ENCODE measurements at places on chromosomes 2 and 18.

GRCh38 chr2:2931318-2932075, 446.1 kb downstream of the EIPR1 start:
- DNase-seq = no peak

- DNase-seq = no peak
Observed at GRCh38 chr2:188884046-188884445, 90.1 kb upstream of the COL3A1 start.

DNA sequence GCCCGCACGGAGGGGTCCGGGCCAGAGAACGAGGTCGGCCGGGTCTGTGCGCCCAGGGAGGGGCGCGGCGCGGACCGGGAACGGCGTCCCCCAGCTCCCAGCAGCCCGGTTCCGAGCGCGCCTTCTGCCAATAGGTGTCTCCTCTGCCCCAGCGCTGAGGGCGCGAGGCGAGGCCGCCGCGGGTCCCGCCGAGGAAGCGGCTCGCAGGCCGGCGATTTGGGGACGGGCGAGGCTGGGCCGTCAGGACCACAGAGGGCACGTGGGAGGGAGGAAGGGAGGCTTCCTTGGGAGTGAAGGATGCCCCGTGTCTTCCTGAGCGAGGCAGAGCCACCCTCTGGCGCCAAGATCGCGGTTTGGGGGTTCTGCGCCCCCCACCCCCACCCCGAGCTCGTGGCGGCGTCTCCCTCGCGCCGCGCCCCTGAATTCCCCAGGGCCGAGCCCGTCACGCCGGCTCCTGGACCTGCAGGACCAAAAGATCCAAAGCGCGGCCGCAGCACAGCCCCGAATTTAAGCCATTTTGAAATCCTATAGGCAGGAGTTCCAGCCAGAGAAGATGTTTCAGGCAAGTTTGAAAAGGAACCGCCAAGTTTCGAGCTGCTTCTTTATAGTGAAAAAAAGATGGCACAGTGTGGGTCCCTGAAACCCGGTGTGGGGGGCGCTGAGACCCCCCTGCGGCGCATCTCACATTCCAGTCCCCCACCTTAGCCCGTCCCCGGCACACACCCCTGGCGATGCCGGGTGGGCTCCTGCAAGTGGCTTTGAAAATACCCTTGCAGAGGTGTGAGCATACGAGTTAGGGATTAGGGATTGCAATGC, 909 bp downstream of the NFATC1 start:
- no peak for DNase-seq

DNA sequence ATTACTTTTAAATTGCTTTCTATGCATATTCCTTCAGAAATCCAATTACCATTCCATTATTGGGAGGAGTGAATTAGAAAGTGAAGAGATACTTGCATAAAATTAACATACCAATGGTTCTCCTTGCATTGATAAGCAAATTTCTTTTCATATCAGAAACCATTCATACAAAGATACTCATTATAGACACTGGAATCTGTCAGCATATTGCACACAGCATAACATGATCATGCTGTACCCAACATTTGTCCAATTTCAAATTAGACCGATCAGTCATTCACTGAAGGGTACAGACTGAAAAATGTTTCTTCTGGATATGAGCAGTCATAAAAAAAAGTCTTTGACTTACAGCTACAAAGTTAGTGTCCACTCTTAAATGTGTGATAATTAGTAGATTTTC, 175.6 kb downstream of the PID1 start:
- DNase-seq = no peak

DNA sequence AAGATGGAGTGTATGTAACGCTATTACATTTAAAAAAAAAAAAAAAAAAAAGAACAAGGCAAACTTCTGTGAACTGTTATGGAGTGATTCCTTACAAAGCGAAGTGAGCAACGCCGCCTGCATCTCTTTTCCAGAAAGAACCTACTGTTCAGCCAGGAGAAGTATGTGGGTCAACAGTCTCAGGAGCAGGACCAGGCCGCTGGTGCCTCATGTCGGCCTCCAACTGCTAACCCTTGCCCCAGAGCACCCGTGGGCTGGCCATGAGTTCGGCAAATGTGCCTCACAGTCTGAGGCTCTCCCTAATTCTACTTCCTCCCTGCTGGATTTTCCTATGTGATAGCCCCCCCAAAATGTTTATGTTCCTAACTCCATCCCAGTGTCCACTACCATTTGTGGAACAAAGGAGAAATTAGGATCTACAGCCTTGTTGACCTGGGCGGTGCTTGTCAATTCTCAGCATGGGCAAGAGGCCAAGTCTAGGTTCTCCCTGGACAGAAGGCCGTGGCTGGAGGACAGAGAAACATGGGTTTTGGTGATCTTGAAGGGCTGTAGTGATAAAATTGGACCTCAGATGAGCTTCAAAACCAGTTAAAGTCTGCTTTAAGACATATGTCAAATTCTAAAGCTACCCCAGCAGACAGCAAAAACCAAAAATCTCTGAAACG, 15.9 kb downstream of the FAM168B start:
- DNase-seq = no peak

DNA sequence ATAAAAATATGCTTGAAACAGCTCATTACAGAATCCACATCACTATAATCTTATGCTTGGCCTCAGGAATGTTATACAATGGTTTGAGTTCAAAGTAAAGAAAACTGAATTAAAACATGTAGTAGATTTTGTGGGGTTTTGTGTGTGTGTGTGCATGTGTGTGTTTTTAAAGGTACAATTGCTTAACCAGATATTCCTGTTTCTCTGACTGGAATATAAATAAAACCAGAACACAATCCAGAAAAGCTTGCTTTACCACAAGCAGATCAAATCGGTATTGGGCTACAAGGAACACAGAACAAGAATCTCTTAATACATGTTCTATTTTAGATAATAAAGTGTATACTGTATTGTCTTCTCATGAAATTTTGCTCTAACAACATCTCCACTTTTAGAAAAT, 110.0 kb downstream of the TMEM247 start:
- no peak for DNase-seq

- peak; percentile 33 for DNase-seq
Observed at GRCh38 chr2:68196120-68196716, 38.5 kb downstream of the PNO1 start.

- no peak for DNase-seq
Observed at GRCh38 chr2:138846216-138846821, 66.1 kb upstream of the NXPH2 start.

- DNase-seq = no peak
Observed at GRCh38 chr2:129456691-129457090, 522.8 kb upstream of the RAB6C start.

DNA sequence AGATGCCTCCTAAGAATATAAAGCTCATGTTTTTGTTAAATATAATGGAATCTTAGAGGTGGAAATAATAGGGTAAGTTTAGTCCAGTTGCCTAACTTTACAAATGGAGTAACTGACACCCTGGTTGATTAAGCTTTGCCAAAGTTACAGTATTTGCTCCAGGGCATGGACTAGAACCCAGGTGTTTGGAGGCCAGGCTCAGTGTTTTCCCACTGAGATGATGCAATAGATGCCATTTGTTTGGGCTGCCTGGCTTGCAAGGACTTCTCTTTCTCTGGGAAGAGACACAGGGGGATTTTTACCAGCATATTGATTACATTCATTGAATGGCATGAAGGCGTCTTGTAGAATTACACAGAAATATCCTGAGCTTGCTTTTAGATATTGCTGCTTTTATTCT, 397.8 kb downstream of the SLC4A3 start:
- DNase-seq = no peak

- no peak for DNase-seq
Observed at GRCh38 chr2:158189526-158189925, 87.8 kb downstream of the UPP2 start.

- no peak for DNase-seq
Observed at GRCh38 chr2:47006374-47007222, 91.0 kb upstream of the MCFD2 start.

DNA sequence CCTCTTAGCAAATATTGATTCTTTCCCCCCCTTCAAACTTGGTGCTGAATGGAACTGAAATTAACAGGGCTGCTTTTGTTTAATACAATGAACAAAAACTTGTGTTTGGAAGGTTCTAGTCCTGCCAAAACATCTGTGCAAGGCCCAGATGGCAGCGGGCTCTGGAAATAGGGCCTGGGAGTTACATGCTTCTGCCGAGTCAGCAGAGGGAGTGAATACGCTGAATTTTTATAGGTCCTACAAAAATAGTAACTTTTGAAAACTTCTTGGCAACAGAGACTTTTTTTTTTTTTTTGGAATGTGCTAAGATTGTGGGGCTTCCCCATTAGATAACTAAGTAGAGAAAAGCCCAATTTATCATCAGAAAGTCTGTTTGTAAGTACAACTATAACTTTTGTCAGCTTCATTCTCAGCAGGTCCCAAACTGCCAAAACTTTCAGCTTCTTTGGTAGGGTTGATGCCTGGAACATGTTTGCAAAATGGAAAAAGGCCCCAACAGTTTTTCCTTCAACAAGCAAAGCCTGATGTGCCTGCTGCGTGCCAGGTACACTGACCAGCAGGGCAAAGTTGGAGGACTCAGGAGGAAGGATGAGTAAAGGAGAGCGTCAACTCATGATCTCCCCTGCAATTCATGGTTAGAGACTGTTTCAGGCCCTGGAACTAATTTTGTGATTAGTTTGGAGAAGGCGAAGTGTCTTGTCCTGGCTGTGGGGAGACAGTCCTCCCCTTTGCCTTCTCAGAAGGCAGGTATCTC, 45.1 kb upstream of the HDAC4 start:
- DNase-seq = no peak

DNA sequence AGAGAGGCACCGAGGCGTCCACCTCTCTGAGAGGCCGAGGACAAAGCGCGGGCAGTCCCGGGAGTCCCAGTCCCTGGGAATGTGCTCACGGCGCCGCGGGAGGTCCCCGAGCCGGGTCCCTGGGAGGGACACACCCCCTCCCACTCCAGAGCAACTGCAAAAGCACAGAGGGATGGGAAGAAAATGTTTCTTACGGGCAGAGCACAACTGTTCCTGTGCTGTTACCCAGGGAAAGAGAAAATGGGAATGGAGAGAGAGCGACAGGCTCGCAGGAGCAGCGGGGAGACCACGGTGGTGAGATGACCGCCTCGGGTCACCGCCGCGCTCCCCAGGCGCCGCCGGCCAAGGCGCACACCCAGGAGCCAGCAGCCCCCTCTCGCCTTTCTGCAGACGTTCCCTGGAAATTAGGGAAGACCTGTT, 1.2 kb upstream of the BCL11A start:
- DNase-seq = peak; percentile 41

GRCh38 chr2:48173141-48173540, 266.8 kb upstream of the FBXO11 start:
- no peak for DNase-seq

GRCh38 chr2:80311304-80311703, 6.8 kb upstream of the LRRTM1 start:
- no peak for DNase-seq

DNA sequence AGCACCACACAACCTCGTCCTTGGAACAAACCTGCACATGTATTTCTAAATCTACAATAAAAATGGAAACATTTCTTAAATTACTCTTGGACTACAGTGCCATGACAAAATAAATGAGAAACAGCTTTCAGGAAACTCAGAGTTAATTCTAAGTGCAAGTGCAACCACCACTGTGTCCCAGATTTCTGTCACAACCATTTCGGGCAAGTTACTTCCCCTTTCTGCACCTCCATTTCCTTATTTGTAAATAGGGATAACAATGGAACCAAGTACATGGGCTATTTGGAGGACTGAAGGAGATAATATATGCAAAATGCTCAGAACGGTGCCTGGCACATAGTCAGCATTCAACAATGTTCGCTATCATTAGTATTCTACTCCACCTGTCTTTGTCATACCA, 93.2 kb downstream of the CACNB4 start:
- no peak for DNase-seq

- peak; percentile 50 for DNase-seq
Observed at GRCh38 chr2:74919827-74920226, 38.6 kb upstream of the POLE4 start.

DNA sequence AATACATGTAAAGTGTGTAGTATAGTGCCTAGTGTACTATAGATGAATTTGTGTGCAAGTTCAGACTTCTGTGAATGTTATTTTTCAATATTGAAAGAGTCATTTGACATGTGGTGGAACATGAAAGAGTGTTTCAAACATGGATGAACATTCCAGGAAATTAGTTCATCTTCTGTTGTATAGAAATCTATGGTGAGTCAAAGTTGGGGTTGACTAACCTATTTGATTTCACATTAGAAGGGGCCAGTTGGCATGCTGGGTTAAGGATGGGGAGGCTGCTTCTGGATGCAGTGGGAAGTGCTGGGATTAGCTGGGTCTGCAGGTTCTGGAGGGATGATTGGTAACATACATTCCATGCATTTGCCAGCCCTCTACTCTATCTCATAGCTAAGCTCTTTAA, 50.6 kb downstream of the LYPD6B start:
- DNase-seq = no peak

DNA sequence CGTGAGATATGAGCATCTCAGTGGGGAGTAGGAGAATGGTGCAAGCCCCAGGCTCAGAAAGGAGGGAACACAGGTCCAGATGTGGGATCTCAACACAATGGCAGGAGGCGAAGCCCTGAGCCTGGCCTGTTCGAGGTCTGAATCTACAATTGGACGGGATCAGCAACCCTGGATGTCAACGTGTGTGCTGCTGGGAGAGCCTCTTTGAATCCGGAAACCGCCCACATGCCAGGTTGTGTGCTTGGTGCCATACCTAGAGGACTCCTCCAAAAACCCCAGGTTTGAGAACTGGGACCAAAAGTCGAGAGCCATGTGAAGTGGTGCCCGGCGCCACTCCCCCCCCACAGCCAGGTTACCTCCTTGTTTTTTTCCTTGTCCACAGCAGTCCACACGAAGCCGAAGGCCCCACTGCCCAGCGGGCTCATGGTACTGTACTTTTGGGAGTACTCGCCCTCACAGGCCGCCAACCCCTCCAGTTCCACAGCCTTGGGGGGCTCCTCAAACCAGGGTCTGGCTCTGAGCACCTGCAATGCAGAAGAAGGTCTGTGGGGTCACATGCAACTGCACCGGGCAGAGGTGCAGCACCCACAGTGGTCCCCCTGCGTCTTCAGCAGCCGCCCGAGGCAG, 20.4 kb upstream of the MTERF4 start:
- DNase-seq = no peak

GRCh38 chr18:51647942-51648341, 450.5 kb upstream of the MEX3C start:
- no peak for DNase-seq

- DNase-seq = no peak
Observed at GRCh38 chr18:5444847-5445246, 99.0 kb downstream of the EPB41L3 start.

DNA sequence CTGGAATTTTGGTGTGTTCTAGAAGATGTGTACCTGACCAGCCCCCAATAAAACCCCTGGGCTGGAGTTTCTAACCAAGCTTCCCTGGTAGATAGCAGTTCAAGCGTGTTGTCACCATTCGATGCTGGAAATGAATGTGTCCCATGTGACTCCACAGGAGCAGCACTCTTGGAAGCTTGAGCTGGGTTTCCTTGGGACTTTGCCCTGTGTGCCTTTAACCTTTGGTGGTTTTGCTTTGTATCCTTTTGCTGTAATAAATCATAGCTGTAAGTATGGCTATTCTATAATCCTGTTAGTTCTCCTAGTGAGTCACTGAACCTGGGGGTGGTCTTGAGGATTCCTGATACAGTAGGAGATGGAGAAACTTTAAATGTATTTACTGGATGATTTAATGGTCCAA, 65.2 kb downstream of the KLHL14 start:
- no peak for DNase-seq
